Lower lobe of right lung (tissue), 2 donors: ENCODE measurements at places on chromosomes 12 and 14. TPM values are rescaled to one million over a fixed set of nuclear protein-coding genes. Genes with fewer than 3 reads are reported as not detected.

DNA sequence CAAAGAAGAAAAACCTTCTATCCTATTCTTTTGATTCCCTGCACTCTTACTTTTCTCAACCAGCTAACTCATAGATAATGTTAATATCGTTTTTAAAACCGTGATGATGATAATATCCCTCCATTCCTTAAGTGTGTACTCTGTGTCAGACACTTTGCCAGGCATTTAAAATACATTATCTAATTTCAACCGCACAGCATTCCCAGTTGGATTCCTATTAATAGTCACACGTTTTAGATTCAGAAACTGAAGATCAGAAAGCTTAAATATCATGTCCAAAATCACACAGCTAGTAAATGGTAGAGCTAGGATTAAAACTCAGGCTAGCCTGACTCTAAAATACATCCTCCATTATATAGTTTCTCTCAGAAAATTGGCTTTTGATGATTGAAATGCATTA lies 366.0 kb downstream of the NELL2 start:
- H3K36me3 ChIP-seq, result no peaks in the 10 kb centered on the region
- no peaks in the 10 kb centered on the region for H3K27me3 ChIP-seq
- no peak overlapping the region for H3K4me3 ChIP-seq
- no peaks in the 10 kb centered on the region for H3K4me1 ChIP-seq

DNA sequence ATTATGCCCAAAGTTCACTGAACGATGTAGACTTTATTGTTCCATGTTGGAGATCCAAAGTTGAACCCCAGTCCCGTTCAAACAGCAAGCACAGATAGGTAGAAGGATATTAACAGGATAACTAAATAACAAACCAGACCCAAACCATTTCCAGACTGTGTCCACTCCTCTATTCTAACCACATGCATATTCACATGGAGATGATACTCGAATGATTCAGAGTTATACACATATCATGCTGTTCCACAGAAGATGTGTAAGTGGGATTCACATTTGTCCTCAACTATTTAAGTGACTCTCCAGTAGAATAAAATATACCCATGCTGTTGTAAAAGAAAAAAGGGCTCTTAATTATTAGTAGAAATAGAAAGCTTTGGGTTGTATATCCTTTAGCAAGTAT lies 185.9 kb downstream of the ITPR2 start:
- no peaks in the 10 kb centered on the region for H3K36me3 ChIP-seq
- no peaks in the 10 kb centered on the region for H3K27me3 ChIP-seq
- DNase-seq, result no peak
- no peak overlapping the region for H3K4me3 ChIP-seq
- H3K4me1 ChIP-seq, result no peaks in the 10 kb centered on the region
- no peak overlapping the region for H3K27ac ChIP-seq

DNA sequence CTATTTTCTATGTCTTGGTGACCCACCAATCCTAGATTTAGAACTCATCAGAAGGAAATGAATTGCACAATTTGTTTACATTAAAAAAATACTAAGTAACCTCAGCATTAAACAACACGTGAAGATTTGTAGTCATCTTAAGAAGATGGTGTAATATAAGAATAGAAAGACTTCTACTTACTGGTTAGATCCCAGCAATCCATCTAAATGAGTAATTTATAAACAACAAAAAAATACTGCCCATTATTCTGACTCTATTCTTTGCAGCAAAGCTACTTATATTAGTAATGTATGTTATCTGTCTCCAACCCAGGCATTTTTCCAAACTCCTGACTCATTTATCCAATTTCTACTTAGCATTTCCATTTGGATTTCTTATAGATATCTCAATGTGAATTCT lies 67.8 kb downstream of the CD163L1 start:
- H3K4me1 ChIP-seq, result no peaks in the 10 kb centered on the region
- no peak overlapping the region for H3K4me3 ChIP-seq
- DNase-seq, result no peak
- no peaks in the 10 kb centered on the region for H3K36me3 ChIP-seq
- no peak overlapping the region for H3K27ac ChIP-seq

GRCh38 chr12:3164454-3165077 lies 87.4 kb downstream of the TSPAN9 start:
- H3K27ac ChIP-seq, result no peak overlapping the region
- no peaks in the 10 kb centered on the region for H3K27me3 ChIP-seq
- H3K4me1 ChIP-seq, result peaks cover 6% of the 10 kb centered on the region
- no peak for DNase-seq
- H3K4me3 ChIP-seq, result no peak overlapping the region
- no peaks in the 10 kb centered on the region for H3K36me3 ChIP-seq

ACOT4 gene
- total RNA-seq, result 5.0 TPM

RPS6KL1 gene
- 2.0 TPM for total RNA-seq
